ENCODE measurements at places on chromosomes 11 and 22.
A peak's percentile ranks its signal among the peaks of the same experiment; 100 is the strongest.

DNA sequence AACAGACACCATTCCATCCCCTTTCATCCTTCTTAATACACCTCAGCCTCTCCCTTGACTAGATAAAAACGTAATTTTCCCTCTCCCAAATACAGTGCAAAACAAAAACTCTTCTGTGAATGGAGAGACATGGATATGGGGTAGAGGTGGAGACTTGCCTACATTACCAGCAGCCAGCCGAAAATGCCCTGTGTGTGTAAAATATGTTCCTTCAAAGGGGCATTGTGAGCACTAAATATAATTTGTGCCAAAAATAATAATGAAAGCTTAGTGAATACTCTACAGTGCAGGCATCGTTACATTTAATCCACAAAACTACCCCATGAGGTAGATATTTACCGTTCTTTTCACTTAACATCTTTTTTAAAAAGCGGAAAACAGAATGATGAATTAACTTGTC lies 1.0 kb upstream of the TRIM44 start:
- DNase-seq = no peak

DNA sequence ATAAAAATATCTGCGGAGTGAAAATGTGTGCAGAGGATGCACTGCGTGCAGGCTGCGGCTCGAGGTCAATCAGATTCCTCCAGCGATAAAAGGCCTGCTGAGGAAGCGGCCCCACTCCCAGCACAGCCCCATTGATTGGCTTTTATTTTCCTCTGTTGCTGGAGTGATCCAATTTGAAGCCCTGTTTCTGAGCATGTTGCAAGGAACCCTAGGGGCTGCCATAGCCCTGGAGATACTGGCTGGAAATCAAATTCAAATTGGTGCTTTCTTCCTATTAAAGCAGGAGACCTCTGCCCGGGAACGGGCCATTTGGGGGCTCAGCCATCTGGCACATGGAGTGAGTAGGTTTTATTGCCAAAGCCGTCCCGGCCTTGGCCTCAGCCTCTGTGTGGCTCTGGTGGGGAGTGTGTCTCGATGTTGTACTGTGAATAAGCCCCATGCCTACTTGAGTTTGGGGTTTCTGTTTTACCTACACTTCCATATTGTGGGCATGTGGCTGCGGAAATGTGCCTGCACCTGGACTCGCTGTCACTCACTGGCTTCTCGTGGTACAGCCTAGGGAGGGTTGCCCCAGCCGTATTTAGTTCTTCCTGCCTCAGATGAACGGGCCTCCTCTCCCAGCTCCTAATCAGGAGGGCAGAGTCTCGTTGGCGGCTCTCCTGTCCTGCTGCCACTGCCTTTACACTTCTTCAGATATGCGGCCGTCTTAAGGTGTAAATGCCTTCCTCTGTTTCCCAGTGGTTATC lies 25.6 kb downstream of the PARVB start:
- DNase-seq = no peak

- DNase-seq = peak; percentile 62
These were observed at the start of gene SORL1-AS1 for GRCh38 chr11:121452609-121453150. Gene SORL1-AS1, minus strand, starts transcription at chr11:121452967.

DNA sequence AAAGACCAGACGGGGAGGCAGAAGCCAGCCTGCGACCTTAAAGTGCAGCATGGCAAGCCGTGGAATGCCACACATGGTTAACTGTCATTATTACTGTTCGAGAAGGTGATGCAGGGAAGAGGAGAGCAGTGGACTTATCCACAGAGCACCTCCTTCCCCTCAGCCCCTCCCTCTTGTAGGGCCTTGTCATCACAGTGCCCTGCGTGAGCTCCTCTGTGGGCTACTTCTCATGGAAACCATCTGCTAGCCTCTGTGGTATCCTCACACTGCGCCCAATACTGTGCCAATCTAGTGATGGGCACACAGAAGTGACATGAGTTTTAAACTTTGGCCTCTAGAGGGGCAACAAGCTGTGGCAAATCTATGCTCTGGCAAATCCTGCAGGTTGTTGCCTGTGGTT lies 18.2 kb upstream of the CCDC134 start:
- no peak for DNase-seq

- DNase-seq = no peak
These were observed 70.5 kb downstream of the LUZP2 start for GRCh38 chr11:24567380-24567779.

DNA sequence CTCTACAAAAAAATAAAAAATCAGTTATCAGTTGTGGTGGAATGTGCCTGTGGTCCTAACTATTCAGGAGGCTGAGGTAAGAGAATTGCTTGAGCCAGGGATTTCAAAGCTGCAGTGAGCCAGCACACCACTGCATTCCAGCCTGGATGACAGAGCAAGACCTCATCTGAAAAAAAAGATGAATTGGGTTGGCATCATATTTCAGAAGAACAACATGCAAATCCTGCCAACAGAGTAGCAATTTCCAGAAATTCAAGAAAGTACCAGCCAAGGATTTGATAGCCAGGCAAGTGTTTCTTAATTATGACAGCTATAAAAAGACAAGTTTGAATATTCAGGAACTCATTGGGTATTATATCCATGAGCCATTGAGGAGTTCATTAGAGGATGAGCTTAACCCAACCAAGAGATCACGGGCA lies 75.2 kb downstream of the USP47 start:
- DNase-seq = no peak

- DNase-seq = no peak
These were observed 973.6 kb upstream of the TENM4 start for GRCh38 chr11:80414181-80415165.

DNA sequence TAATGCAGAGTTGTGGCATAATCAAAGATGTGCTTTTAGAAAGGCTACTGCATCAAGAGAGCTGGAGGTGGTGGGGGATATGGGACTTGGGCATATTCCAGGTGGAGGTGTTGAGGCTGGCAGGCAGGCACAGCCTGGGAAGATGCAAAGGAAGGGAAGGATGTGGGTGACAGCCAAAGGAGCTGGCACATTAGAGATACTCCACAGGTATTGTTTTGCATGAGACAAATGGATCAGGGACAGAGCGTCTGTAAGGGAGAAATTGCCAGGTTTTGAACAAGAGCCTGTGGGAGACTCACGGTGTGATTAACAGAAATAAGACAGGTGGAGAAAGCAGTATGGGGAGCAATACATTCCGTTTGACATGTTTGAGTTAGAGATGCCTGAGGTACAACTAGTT lies 263.7 kb downstream of the NELL1 start:
- DNase-seq = no peak

DNA sequence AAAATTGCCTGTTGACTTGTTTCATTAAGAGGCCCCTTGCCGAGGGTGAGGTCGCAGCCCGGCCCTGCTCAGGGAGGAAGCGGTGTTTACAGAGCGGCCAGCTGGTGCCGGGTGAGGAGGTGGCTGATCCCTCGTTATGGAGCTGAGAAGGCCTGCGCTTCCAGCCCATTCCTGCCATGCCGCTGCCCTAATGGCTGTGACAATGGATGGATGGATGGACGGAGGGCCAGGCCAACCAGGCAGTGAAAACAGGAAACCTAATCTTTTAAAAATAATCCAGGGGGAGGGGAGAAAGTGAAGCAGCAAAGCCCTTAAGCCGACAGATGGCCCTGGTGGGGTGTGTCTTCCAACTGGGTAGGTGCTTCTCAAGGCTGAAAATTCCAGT lies 38.5 kb downstream of the BCR start:
- DNase-seq = no peak

GRCh38 chr11:17564687-17565042 lies 17.6 kb downstream of the OTOG start:
- DNase-seq = no peak

- no peak for DNase-seq
These were observed 3.1 kb downstream of the CST6 start for GRCh38 chr11:66014804-66015453.

GRCh38 chr11:6438979-6439571 lies 1.7 kb downstream of the HPX start:
- DNase-seq = peak; percentile 25

DNA sequence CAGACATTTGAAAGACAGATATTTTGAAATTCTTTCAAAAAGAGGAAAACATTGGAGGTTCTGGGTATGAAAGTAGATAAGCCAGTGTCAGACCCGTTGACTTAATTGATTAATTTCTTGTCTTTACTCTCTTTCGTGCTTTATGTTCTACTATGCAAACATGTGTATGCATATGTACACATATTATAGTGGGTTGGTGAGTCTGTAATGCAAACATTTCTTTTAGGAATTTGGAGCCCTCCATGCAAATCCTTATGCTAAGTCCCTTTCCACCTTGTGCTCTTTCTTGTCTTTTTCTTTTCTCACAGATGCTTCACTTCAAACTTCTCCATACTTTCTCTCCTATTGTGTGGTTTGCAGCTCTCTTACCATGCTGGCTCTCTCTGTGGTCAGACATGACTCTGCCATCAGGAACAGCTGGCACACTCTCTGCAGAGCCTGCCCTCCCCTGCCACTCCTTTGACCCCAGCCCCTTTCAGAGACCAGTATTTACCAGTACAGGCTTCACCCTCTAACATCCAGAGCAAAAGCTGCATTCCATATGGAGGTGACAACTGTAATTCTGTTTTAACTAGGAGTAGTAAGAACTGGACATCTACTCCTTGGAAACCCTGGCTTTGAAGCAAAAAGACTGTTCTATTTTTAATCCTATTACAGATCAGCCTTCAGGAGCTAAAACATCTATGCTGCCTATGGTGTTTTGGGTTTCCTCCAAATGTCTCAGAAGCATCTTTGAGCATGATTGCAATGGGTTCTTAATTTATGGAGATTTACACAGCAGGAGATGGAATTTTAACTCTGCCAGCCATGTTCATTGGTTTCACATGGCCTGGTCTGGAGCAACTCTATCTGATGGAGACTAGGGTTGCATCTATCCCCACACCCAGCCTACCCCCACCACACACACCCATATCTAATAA lies 386.9 kb upstream of the FAT3 start:
- DNase-seq = no peak

DNA sequence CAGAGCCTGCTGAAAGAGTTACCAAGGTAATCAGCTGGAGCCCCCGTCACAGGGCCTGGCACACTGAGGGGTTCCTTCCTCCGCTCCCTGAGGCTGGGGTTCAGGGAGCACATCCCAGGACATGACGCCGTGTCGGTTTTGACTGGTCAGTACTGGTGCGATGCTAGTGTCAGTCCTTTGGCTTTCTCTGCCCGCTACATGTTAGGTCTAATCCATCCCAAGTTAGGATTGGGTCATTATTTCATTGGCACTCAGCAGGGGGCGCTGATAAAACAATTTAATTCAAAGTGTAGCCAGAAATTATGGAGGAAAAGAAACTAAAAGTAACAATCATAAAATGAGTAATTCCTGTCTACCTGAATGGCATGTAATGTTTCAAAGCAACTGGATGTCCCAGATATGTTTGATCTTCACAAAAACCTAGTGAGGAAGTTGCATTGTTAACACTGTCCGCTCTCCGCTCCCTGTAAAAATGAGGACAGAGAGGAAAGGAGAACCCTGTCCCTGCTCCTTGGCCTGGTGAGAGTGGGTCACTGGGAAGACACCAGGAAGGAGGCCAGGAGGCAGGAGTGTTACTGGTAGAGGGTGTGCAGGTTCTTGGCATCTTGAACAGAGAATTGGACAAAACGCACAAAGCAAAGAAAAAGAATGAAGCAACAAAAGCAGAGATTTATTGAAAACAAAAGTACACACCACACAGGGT lies 27.1 kb downstream of the TSKU start:
- DNase-seq = no peak

- DNase-seq = no peak
These were observed 2.0 kb downstream of the DUSP8 start for GRCh38 chr11:1570001-1570453.

DNA sequence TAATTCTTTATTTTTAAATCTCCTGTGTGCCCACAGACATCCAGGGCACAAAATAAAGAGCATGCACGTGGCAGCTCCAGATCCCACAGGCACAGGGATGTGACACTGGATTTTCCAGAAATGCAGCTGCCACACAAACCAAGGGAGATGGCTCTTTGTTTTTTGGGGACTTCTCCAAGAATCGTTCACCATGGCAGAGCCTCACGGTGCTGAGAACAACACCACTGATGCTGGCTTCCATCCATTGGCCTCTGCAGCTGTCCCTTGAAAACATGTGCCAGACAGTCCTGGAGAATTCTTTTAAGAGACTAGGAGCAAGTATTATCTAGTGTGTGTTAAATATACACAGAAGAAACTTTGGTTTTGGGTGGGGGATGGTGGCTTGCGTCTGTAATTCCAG lies 108.4 kb upstream of the SLC22A12 start:
- DNase-seq = no peak

- no peak for DNase-seq
These were observed 324.3 kb downstream of the DYNC2H1 start for GRCh38 chr11:103433386-103434072.

- DNase-seq = no peak
These were observed 51.8 kb upstream of the SC5D start for GRCh38 chr11:121240650-121241303.

DNA sequence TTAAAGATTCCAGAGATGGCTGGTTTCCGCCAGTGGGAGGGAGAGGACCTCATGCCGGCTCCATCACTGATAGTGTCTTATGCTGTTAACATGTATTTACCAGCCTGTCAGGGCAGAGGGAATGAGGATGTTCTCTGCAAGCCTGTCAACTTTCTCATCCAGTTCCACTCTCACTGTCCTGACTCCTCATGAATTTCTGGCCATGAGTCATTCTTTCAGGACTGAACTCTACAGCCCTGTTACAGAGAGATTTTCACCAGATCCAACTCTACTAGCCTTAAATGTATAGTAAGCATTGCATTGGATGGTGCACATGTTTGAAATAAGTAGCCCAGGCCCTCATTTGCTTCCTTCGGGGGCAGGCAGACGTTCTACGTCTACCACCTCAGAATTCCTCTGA lies 387.7 kb downstream of the TMEM135 start:
- DNase-seq = no peak

DNA sequence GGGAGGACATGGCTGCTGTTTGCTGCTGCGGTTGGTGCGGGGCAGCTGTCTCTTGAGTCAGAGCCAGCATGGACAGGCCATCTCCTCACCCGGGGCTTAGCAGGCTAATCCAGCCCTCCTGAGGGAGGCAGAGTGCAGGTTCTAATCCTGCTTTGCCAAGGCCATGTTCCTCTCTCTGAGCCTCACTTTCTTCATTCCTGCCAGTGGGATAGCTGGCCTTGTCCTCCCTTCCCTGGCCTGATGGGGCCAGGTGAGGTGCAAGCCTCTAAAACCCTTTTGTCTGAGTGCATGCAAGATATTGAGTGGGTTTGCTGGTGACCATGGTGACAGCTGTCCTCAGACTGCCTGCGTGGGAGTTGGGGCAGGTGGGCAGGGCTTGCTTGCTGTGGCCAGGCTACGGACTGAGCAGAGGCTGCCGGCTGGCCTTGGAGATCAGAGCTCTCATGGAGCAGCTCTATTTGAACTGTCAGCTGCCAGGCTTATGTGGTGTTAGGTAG lies 3.6 kb downstream of the USP35 start:
- no peak for DNase-seq

GRCh38 chr22:49236541-49237075 lies 591.1 kb downstream of the BRD1 start:
- DNase-seq = no peak

GRCh38 chr11:43285826-43286225 lies 26.0 kb upstream of the API5 start:
- no peak for DNase-seq
